ENCODE measurements at places on chromosomes 2 and 18.

DNA sequence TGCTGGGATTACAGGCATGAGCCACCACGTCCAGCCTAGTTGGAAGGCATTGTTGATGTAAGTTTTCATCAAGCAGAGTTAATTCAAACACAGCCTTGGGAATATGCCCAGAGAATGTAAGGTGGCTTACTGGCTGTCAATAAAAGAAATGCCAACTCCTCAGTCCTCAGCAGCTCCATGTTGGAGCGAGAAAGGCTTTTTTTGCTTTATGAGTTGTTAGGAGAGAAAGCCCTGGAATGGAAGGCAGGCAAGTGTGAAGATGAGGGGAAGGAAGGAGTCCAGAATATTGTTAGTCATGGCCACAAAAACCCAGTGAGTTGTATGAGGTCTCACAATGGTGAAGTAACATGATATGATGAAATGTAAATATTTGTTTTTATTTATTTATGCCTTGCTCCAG lies 57.1 kb downstream of the MAP4K4 start:
- DNase-seq: no peak

DNA sequence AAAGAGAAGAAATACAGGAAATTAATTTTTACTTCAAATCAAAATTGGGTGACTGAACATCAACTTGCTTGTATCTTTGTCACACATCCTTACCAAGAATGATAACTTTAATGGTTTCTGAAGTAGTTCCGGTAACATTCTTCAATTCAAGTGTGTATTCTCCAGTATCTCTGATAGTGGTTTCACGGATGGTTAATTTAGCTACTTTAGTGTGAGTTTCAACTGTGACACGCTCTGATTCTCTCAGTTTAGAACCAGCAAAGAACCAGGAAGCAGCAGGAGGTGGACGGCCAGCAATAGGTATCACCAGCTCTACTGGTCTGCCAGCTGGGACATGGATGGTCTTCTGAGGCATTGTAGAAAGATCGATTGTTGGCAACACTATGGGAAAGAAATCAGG lies 62.3 kb downstream of the PLEKHA3 start:
- DNase-seq: no peak

DNA sequence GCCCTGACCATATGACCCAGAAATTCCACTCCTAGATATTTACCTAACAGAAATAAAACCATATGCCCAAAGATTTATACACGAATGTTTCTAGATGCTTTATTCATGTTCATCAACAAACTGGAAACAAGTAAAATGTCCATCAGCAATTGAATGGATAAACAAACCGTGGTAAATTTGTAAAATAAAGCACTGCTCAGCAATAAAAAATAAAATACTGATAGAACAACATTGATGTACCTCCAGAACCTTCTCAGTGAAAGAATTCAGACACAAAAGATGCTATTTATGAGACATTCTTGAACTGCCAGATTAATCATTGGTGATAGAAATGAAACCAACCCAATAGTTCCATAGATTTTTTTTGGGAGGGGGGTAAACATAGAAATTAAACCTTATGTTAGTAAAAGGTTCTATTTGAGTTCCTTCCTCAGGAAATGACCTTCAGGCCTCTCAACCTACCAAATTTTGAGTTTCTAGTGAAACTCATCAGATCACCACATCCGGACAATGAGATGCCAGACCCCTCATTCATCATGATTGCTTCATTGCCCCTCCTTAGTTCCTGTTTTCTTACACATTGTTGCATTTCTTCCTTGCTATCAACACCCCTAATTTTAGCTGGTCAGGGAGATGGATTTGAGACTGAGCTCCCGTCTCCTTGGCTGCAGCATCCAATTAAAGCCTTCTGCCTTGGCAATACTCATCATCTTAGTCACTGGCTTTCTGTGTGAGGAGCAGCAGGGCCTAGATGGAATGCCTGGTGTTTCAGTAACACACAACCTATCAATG lies 203.5 kb downstream of the LPIN1 start:
- no peak for DNase-seq

DNA sequence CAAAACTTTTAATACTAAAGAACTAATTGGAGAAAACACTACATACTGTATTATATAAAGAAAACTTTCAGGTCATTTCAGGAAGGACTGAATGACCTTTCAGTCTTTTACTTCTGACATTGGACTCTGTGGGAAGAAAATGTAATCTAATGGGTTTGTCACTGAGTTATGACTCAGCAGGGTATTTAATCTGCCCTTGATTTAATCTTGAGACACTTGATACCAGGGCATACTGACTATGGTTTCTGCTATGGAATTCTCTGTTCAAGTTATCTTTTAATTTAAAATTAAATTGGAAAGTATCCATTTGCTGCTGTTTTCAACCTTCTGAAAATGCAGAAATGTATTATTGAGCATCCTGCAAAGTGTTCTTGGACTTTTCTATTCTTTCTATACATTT lies 354.2 kb upstream of the GALNT5 start:
- no peak for DNase-seq

GRCh38 chr2:43219383-43220228 lies 6.8 kb downstream of the ZFP36L2 start:
- peak; percentile 83 for DNase-seq

GRCh38 chr2:109670556-109671411 lies 56.6 kb downstream of the SOWAHC start:
- no peak for DNase-seq

DNA sequence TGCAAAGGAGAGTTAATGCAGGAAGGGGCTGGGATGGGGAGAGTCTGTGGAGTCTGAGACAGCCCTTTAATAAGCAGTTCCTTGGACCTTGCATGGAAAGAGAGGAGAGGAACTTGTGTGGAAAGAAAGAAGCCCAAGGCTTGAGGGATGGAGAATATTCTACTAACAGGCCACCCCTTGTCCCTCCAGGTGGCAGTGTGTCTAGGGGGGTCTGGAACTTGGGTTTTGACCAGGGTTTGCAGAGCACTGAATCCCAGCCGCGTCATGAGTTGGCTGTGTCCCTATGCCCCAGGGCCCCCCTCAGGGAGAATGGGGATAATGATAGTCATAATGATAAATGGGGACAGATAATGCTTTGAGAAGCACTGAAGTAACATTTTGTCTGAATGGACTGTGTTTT lies 15.0 kb downstream of the TCF7L1 start:
- DNase-seq: no peak

DNA sequence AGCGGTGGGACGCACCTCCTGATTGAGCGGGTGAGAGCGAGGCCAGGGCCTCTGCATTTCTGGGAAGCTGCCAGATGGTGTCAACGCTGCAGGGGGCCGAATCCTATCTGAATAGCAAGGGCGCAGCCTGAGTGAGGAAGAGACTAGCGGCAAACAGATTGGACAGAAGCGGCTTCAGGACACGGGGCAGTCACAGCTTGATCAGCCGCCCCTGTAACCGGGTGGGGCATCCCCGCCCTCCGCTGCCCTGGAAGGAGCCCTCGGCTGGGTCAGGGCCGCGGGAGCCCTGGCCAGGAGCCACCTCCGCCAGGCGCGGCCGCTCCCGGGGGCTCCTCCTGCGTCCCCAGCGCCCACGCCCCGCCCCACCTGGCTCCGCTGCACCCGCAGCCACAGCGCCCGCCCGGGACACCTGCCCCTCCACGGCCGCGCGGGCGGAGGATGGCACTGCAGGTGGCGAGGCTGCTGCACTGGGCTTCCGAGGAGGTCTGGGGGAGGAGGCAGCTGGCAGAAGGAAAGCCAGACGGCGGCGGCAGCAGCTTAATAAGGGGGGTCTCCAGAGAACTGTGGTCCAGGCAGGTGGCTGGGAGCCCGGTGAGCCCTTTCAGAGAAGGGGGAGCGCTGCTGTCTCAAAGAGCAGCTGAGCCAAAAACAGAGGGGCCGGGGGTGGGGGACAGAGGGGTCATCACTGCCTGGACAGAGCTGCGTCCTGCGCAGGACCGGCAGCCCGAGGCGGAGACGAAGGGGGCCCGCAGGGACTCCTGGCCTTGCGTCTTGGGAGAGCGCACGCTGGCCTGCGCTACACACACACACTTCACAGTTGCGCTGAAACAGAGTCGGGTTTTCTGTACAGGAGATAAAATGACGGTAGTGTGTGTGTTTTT lies 18.8 kb upstream of the SOX11 start:
- DNase-seq: no peak

DNA sequence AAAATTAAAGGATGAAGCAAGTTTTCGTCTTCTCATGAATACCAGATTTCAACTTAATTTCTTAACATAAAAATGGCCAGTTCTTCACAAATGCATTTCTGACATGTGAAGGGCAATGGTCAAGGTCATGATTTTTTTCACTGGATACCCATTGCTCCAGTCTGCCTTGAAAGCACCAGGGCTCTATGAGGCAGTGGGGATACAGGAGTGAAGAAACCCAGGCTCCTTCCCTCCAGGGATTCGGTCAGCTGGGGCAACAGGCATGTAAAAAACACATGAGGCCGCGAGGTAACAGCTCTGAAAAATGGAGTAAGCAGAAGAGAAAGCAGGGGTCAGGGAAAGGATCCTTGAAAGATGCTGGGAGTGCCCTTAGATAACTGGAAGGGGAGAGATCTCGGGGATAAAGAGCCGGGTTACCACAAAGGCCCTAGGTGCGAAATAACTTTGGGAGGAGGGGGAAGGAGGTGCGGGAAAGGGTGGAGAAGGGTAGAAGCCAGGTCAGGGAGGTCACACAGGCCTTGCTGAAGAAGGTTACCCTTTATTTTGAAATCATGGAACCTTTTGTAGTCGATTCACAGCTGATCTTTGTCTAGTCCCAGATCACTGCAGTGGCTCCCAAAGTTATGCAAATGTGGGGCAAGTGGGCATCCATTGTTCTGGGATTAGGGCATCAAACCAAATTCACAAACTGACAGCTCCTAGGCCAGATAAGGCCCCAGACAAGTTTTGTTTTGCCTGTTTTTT lies 5.2 kb upstream of the SPRED2 start:
- no peak for DNase-seq

DNA sequence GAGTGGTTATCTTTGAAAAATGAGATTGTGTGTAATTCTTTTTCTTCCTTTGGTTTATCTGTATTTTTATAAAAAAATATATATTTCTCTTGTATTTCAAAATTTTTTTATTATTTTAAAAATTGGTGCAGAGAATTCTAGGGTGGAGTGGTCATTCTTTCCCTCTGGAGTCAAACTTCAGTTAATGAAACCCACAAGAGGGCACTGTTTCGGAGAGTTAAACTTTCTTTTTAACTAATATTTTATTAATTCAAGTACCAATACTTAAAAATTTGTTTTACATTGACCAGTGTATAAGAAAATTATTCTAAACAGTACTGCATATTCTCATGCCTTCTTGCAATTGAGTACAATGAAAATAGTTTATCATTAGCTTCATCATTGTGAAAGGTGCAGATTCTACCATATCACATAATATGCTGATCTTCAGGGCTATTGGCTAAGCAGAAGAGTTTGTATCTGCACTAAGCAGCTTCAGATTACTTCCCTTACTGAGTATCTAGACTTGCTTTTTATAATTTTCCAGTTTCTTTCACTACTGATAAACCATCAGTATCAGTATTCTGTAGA lies 50.1 kb downstream of the HS1BP3 start:
- DNase-seq: no peak

GRCh38 chr2:75562513-75562864 lies 1.8 kb upstream of the EVA1A start:
- no peak for DNase-seq

DNA sequence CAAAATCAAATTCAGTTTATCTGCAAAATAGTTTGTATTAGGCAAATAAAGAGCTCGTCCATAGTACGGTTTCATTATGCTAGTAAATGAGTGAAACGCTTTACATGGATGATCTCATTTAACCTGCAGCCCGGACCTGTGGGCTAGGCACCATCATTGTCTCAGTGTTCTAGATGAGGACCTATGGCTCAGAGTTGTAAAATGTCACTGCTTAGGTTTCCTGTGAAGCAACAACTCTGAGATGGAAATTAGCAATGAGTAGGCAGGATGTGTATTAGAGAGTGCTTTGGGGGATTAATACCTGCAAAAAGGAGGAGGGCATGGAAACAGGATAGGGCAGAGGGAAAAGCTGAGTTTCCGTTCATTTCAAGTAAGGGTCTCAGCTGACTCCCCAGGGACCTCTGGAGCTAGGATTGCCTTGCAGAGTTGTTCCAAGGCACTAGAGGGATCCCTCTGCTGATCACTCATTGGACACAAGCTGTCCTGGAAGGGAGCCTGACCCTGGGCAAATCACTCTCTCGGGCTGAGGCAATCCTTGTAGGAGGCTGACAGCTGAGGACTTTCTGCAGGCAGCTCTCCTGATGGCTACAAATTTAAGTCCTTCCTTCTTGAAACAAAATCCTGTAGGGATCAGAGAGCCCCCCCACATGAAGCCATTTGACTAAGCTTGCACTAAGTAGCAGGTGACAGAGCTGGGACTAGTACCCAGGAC lies 58.8 kb upstream of the SIX2 start:
- no peak for DNase-seq

DNA sequence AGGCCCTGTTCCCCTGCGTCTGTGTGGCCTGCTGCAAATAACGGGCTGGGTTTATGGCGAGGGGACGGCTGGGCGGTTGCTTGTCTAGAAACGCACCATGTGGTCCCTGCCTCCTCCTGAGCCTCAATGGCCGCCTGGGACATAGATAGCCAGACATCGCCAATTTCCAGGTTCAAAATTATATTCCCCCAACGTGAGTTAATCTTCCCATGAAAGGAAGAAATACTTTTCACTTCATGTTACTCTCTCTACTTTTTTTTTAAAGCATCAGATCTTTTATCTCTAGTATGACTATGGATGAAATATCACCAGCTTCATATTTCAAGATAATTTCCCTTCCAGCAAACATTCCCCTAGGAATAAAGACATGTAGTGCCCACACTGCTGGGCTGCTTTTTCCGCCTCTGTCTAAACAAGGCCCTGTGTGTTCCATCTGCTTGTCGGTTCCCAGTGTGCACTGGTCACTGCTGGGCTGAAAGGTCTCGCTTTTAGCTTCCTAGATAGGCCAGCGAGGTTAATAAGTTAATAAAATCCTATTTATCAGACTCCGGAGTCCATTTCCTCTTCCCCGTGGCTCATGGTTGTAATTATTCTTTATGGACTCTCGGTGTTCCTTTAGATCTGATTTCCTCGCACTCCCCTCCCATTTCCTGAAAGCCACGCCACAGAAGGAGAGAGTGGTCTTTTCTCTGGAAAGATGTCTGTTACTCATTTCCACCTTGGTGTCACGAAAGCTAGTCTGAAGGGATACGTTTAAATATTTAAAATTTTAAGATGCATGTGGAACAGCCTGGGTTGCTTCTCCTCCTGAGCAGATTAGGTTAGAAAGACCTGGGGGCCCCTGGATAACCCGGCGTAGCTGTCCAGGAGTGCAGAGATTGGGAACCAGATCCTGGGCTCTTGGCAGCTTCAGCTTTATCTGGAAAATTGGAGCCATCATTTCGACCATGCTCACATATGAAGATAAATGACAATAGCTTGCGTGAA lies 196.6 kb upstream of the COPS8 start:
- no peak for DNase-seq

DNA sequence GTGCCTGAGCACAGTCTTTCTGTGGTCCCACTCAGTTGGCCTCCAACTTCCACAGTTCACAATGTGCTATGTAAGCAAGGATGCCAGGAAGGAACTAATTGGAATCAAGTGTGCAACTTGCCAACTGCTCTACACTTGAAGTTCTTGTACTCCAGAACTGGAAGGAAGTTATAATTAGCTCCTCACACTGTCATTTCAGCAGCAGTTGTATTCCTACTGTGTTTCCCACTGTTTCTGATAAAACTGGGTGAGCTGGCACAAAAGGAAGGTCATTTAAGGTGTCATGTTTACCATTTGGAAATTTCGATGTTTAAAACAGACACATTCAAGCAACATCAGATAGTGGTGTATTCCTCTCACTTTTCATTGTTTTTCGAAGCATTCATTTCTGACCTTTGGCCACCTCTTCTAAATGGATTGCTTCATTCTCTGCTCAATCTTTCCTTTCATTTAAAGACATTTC lies 84.2 kb downstream of the ANTXR1 start:
- peak; percentile 54 for DNase-seq

- no peak for DNase-seq
Measured at GRCh38 chr2:15937882-15938802, 2.2 kb upstream of the MYCN start.

Data from hippocampal formation (tissue), 2 donors.